Glutamatergic neuron (in vitro differentiated cells): ENCODE measurements at places on chromosomes 4 and X. TPM values are rescaled to one million over a fixed set of nuclear protein-coding genes. Genes with fewer than 3 reads are reported as not detected.

DNA sequence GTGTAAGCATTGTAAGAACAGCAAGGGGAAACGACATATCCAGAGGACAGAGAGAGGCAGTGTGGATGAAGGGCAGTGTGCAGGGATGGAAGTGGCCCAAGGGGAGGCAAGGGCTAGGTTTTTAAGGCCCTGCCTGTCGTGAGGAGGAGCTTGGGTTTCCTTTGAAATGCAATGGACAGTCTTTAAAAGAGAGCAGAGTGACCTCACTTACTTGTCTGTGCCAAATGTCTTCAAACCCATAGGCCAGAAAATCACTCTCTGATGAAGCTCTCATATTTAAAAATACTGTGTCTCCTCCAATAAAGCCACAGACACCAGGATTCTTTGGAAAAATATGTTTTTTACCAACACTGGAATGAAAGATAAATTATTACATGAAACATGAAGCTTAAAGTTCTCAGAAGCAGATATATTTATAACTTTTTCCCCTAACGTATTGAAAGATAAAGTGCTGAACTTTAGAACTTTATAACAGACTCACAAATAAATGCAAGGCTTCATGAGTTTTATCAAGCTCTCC, 19.2 kb upstream of the ATXN3L start:
- peaks cover 4% of the 10 kb centered on the region for H3K4me1 ChIP-seq
- DNase-seq: no peak

DNA sequence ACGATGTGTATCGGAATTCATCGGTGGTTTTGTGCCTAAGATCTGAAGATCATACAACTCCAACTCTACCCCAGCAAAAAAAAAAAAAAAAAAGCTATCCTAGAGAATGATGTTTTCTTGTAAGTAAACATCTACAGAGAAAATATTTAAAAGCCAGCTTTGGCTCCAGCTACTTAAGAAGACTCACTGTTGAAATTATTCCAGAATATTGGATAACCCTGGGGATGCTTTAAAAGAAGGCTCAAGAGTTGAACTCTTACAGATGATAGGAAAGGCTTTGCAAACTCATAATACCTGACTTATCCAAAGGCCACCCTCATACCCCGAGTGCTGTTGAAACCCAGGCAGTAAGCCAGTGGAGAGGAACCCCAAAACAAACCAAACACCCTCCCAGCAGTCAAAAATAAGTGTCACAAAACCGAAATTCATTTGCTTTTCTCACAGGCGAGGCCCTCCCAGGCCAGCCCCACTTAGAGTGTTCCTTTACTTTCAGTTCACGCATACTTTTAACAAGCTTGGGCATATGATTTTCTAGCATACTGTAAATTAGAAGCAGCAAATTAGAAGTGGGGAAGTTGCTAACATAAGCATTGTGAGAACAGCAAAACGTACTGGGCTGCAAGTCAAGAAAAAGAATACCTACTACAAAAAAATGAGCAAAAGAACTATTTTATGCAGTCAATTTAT, 2.7 kb upstream of the AMELX start:
- H3K27me3 ChIP-seq: peaks cover 2% of the 10 kb centered on the region
- no peaks in the 10 kb centered on the region for H3K36me3 ChIP-seq

The CLGN gene
- 19.6 TPM for total RNA-seq

- no peak overlapping the region for H3K27ac ChIP-seq
- H3K4me3 ChIP-seq: no peak overlapping the region
- no peaks in the 10 kb centered on the region for H3K4me1 ChIP-seq
- DNase-seq: no peak
- H3K36me3 ChIP-seq: no peaks in the 10 kb centered on the region
These were observed 11.9 kb downstream of the TMPRSS11D start for GRCh38 chr4:67871867-67872266.

- H3K27me3 ChIP-seq: no peaks in the 10 kb centered on the region
- DNase-seq: no peak
- H3K36me3 ChIP-seq: no peaks in the 10 kb centered on the region
- peaks cover 6% of the 10 kb centered on the region for H3K4me1 ChIP-seq
These were observed 432.5 kb upstream of the FAM47C start for GRCh38 chrX:36575670-36576069.

The LRIT3 gene
- 0.12 TPM for total RNA-seq

DNA sequence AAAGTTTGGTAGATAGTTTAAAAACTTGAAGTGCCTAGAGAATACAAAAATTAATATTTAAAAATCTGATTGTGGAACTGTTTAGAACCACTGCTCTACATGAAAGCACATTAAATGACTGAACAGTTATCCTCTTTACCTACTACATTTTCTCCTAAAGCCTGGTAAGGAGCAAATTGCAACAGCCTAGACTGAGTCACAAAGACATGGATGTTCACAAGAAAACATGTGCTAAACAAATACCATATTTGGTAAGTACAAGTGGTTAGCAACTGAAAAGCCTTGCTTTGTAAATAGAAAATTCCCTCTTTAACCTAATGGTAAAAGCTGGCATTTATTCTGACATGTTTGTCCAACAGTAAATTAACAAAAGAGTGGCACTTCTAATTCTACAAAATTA, 203.1 kb downstream of the FBXO8 start:
- no peaks in the 10 kb centered on the region for H3K27me3 ChIP-seq
- no peaks in the 10 kb centered on the region for H3K36me3 ChIP-seq
- H3K27ac ChIP-seq: no peak overlapping the region
- H3K4me3 ChIP-seq: no peak overlapping the region
- no peaks in the 10 kb centered on the region for H3K4me1 ChIP-seq

DNA sequence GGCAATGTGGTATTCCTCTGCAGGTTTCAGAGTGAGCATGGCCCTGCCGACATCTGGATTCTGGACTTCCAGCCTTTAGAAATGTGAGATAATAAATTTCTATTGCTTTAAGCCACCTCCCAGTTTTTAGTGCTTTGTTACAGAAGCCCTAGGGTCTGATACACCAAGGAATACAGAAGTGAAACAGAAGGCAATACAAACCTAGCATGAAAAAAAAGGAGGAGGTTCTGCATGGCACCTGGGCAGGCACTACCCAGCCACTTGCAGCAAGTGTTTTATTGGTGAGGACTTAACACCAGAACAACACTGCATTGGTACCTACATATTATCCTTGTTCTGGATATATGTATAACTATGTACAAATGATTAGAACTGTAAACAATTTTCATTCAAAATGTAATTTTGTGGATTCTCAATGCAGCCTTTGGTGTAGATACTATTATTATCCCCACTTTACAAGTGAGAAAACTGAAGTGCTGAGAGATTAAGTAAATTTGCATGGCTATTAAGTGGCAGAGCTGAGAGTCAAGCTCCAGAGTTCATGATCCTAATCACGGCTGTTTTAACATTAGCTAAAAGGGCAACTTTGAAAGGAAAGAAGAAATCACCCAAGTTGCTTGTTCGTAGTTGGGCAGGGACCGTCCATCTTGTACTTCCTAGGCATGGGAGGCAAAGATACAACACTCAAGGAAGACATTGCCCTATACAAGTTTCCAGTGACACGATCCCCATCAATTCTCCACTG, 71.8 kb downstream of the IL21 start:
- H3K36me3 ChIP-seq: no peaks in the 10 kb centered on the region
- DNase-seq: no peak
- H3K27ac ChIP-seq: no peak overlapping the region
- H3K4me3 ChIP-seq: no peak overlapping the region
- peaks cover 2% of the 10 kb centered on the region for H3K27me3 ChIP-seq
- no peaks in the 10 kb centered on the region for H3K4me1 ChIP-seq

DNA sequence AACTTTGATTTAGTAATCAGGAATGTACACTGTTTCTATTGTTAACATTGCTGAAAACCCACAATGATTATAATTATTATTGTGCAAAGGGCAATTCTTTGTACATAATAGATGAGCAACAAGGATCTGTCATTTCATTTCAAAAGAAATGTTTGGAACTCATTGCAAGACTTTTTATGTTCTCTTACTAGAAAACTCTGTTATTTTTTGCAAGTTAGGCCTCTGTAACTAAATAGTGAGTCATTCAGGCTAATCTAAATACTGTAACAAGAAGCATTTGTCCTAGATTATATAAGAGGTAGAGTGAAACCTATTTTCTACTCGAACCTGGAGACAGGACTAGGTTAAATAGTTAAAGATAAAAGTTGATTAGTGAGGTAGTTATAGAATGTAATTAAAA, 93.2 kb upstream of the FAM47B start:
- H3K4me1 ChIP-seq: no peaks in the 10 kb centered on the region
- DNase-seq: no peak
- H3K4me3 ChIP-seq: no peak overlapping the region
- H3K27me3 ChIP-seq: peaks cover 1% of the 10 kb centered on the region

DNA sequence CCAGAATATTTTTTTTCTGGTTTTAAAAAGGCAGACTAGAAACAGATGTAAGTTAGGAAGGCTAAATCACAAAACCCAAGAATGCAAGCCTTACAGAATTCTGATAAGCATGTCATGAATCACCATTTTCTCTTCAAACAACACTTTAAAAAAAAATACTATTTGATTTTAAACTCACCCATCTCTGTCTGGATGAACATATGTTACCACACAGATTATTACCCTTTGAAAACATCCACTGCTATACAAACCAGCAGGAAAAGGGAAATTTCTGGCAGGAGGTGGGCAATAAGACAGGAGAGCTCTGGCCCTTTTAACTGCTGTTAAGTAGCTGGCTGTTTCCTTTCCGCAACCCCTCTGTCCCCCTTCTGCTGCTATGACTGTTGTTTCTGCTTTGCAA, 317.7 kb upstream of the NOCT start:
- DNase-seq: no peak
- H3K27ac ChIP-seq: peak overlapping the region; percentile 68
- peaks cover 4% of the 10 kb centered on the region for H3K27me3 ChIP-seq
- H3K4me1 ChIP-seq: peaks cover 21% of the 10 kb centered on the region
- no peak overlapping the region for H3K4me3 ChIP-seq

The C4orf51 gene
- not detected for total RNA-seq

- H3K27me3 ChIP-seq: no peaks in the 10 kb centered on the region
- H3K4me1 ChIP-seq: peaks cover 5% of the 10 kb centered on the region
- H3K36me3 ChIP-seq: no peaks in the 10 kb centered on the region
- H3K4me3 ChIP-seq: no peak overlapping the region
These were observed 40.5 kb downstream of the AFF2 start for GRCh38 chrX:148540671-148541583.

DNA sequence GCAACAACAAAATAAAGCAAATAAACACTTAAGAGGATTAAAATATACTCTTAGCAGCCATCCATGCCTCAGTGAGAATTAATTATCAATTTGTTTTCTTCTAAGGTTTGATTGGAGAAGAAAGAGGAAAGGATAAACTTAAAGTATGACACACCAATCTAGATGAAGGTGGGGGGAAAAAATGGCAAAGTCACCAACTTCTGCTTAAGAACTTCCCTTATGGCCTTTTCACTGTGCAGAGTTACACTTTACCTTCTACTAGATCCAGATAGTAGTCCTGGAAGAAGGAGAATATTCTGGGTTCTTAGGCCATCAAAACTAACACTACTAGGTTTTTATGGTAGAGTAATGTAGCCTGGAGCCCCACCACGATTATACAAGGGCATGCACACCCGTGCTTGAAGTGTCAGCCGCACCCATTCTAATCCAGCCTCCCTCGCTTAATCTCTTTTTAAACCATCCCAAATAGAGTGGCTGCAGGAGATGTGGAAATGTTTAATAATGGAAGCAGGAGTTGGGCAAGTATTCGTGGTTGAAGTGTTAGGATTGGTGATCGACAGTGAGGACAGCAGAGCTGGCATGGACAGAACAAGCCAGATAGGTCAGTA, 14.1 kb downstream of the ENPEP start:
- no peak for DNase-seq
- no peak overlapping the region for H3K27ac ChIP-seq
- H3K4me1 ChIP-seq: peaks cover 19% of the 10 kb centered on the region
- H3K4me3 ChIP-seq: no peak overlapping the region

DNA sequence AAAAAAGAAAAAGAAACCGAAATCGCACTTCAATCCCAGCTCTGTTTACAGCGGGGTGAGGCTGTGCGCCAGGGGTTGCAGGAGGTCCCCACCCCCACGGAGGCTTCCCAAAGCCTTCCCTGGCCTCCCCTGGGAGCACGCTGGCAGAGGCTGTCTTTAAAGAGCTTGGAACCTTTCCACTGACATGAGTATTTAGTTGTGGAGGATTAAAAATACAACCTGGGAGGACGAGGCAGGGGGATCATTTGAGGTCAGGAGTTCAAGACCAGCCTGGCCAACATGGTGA, 69.1 kb downstream of the PPP2R2C start:
- peaks cover 6% of the 10 kb centered on the region for H3K27me3 ChIP-seq
- no peaks in the 10 kb centered on the region for H3K36me3 ChIP-seq
- peaks cover 25% of the 10 kb centered on the region for H3K4me1 ChIP-seq
- no peak overlapping the region for H3K27ac ChIP-seq
- no peak for DNase-seq

The DIPK2B gene
- not detected for total RNA-seq

The BRCC3 gene
- total RNA-seq: 21.9 TPM
